ENCODE measurements at places on chromosomes 3 and 15.

DNA sequence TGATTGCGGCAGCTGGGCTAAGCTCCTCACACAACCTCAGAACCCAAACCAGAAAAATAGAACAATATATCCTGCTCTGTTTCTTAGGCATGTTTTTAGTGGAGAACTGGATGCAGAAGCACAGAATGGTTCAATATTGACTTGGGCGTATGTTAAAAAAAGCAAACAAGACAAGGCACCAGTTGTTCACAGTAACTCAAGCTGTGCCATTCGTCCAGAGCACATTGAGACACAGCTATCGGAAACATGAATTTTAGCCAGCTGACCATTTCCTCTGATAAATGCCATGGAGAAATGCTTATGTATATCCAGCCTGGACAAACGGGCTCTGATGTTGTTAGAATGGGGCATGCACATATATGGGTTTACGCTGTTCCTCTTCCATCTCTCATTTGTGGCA is 129.2 kb upstream of the PDZRN3 start:
- DNase-seq, result no peak

- no peak for DNase-seq
Observed at GRCh38 chr3:191441687-191442086, 19.3 kb upstream of the PYDC2 start.

DNA sequence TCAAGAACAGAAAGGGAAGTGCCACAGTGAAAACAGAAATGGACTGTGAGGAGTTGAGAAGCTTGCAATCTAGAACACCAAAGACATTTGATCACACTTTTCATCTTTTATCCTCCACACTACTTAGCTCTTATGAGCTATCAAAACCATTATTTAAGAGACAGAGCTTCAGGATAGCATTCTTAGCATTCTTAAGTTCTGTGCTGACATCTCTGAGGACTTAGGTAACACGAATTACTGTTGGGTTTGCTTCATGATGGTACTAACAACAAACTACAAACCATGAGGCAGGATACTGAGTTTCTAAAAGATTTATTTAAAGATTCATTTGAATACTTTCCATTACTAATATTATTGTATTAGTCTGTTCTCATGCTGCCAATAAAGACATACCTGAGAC is 1038.6 kb downstream of the TUSC7 start:
- DNase-seq, result no peak

DNA sequence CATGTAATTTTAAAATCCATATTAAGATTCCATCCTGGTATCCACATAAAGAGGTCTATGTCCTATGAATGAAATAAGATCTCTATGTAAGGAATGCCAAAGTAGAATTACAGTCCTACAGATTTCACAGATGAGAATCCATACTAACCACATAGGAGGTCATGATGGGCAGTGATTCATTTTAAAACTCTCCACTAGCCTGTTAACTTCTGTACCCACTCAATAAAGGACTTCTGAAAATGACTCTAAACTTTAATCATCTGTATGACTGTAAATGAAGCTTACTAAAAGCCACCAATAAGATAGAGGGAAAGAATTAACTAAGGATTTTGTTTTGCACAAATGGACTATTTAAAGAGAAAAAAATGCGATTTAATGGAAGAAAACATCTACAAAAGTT is 28.7 kb downstream of the MORC1 start:
- DNase-seq, result no peak

- DNase-seq, result no peak
Observed at GRCh38 chr3:14137004-14137403, 12.2 kb downstream of the TMEM43 start.

- DNase-seq, result no peak
Observed at GRCh38 chr3:111901637-111902036, 42.6 kb downstream of the PHLDB2 start.

DNA sequence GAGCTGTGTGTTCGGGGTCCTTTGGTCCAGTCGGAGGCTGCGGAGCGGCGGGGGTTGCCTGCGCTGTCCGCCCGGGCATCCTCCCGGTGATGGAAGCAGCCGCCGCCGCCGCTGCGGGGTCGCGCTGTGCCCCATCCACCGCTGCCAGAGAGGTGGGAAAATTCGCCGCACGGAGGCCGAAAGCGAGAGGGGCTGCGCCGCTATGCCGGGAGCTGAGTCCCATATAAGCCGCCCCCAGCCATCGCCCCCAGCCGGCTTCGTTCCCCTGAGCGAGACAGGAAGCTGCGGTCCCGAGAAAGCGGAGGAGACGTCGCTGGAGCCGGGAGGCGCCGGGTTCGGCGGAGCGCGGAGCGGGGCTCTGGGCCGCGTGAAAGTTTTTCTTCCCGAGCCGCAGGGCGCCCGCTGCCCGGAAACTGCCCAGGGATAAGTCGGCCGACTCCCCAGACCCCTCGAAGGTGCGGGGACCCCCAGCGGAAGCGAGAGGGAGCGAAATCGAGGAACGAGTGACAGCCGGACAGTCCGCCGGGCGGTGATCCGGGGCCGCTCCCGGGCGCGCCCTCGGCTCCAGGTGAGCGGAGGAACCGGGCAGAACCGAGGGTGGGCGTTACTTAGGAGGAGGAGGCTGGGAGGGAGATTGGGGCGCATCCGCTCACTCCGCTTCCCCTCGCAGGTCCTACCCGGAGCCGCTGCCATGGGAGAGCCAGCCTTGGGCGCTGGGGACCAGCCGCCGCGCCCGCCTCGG is 574 bp downstream of the CHST2 start:
- DNase-seq, result peak; percentile 9

DNA sequence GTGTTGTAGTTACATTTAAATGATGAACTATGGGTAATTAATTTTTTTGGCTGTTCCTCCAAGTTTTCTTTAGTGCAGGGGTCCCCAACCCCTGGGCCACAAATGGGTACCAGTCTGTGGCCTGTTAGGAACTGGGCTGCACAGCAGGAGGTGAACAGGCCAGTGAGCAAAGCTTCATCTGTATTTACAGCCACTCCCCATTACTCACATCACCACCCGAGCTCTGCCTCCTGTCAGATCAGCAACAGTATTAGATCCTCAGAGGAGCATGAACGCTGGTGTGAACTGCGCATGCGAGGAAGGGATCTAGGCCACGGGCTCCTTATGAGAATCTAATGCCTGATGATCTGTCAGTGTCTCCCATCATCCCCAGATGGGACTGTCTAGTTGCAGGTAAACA is 75.9 kb upstream of the RPL35A start:
- DNase-seq, result no peak

- no peak for DNase-seq
Observed at GRCh38 chr15:36358094-36358493, 221.3 kb upstream of the CDIN1 start.

- no peak for DNase-seq
Observed at GRCh38 chr15:61225614-61226013, 3.5 kb downstream of the RORA start.

GRCh38 chr3:64801856-64802255 is 114.1 kb upstream of the ADAMTS9 start:
- no peak for DNase-seq

GRCh38 chr3:157405457-157405856 is 31.2 kb upstream of the PTX3 start:
- no peak for DNase-seq

GRCh38 chr3:170690661-170690981 is 104.7 kb upstream of the SLC7A14 start:
- no peak for DNase-seq

DNA sequence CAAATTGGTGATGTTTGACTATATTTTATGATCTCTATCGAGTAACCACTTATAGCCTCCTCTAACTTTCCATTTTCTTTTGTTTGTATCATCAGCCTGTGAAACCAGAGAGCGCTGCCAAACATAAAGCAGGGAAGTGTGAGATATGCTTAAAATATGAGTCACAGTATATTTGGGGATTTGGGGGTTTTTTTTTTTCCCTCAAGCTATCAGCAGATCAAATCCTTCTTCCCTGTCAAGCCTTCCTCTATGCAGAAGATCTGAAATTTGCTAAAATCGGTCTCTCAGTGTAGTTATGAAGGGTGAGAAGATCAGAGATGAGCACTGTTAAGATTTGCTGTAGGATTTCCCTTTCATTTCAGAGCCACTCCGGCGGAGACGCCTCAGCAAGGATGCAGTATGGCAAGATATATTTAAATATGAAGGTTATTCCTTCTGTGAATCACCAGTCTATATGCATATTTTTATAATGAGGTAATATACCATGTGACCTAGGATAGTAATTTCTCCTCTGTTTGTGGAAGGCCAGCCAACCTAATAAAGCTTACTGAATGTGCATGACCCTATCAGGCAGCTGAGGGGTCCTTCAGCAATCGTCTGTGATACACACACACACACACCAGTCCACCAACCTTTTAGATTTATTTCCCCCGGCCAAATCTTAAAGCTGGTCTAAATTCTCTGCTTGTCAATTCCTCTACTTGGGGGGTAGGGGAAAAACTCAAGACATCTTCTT is 474.1 kb downstream of the FOXP1 start:
- DNase-seq, result no peak

DNA sequence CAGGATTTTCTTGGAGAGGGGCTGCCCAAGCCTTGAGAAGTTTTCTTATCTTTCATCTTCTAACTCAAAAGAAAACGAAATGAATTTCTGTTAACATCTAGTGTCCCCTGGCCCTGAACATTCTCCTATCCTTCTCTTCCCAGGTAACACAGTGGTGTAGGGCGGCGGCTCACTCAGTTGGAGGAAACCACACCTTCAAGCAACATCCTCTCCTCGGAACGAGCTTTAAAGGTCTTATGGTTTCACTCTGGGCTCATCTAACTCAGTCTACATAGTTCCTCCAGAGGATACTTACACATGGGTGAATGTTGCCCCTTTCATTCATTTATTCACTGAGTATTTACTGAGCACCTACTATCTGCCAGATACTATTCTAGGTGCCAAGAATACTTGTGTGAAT is 31.0 kb upstream of the KLHL6 start:
- DNase-seq, result no peak

DNA sequence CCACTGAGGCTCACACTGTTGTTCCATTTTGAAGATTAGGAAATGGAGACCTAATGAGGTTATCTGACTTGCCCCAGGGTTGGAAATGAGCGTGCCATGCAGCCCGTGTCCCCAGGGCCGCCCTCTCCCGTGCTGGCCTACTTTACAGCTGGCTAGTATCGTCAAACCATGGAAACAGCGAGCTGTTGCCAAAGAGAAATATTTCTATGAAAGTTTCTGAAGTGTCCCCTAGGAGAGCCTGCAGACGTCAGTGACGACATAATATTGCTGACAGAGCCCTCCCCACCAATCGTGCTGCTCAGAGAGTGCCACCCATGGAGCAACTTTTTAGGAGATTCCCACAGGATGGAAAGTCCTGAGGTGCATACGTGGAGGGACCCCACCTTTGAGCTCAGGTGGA is 11.2 kb upstream of the FAM174B start:
- no peak for DNase-seq

GRCh38 chr15:59388670-59389069 is 16.0 kb upstream of the MYO1E start:
- no peak for DNase-seq

- DNase-seq, result no peak
Observed at GRCh38 chr15:30001602-30002001, 81.2 kb upstream of the GOLGA8J start.

DNA sequence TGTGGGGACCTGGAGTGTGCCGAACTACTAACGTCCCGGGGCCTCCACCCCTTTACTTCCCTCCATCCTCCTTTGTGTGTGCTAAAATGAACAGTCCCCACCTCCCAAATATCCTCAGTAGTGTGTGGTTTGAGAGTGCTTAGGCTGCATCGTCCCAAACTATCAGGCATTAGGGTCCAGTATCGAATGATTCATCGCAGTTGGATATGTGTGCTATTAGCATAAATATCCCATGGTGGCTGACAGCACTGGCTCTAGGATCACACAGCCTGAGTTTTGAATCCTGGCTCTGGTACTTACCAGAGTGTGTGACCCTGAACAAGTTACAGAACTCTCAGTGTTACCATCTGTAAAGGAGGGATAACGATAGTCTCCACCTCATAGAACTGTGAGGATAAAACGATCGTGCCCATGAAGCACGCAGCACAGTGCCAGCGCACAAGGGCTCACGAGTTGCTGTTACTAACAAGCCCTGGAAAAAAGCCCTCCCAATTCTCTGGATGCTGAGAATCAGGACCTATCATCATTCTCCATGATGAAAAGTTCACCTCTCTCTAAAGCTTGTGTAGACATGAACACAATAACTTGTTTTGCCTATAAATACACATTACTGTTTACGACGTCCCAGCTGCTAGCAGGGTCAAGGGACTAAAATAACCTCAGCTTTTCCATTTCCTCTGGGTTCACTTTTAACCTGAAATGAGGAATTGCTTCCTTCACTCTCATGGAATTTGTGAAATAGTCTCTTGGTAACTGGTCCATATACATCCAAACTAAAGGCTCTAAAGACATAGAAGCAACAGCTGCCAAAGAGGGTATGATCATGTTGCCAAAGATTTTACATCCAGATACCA is 51.0 kb downstream of the VGLL4 start:
- no peak for DNase-seq

All from stimulated activated CD8-positive, alpha-beta memory T cell treated with anti-CD3 and anti-CD28 coated beads, Interleukin-2, amount 100 ng/mL, for 1 hour (primary cell).